Effector memory CD4-positive, alpha-beta T cell (primary cell): ENCODE measurements at places on chromosomes 2 and 18.

DNA sequence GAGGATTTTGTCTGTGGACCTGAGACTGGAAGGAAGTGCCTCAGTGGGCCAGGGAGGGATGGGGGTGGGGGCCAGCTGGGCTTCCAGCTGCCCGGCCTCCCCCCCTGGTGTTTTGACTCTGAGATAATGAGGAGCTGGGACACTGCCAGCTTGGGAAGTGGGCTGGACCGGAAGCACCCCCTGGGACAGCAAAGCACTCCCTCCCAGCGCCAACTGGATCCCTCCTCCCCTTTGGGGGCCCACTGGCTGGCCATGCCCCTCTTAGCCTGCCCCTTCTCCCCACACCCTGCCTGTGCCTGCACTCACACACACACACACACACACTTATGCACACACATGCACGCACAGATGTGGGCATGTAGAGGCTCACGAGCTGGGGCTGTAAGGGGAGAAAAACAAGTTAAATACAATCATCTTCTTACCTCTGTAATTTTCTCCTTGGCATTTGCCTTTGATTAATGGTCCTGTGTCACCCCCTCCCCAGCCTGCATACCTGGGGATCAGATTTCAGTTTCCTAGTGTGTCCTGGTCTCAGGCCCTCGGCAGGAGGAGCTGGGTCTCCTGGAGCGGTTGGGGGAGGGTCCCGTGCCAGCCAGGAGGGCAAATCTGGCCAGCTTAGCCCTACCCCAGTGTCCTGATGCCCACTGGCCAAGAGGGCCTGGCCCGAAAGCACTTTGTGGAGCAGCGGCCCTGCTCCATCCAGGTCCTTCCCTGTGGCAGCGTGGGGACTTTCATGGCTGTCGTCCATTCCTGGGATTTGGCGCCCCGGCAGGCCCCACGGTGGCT lies 3.6 kb downstream of the ITM2C start:
- no peak overlapping the region for H3K4me3 ChIP-seq
- peaks cover 35% of the 10 kb centered on the region for H3K4me1 ChIP-seq
- H3K27ac ChIP-seq: no peak overlapping the region
- DNase-seq: no peak

DNA sequence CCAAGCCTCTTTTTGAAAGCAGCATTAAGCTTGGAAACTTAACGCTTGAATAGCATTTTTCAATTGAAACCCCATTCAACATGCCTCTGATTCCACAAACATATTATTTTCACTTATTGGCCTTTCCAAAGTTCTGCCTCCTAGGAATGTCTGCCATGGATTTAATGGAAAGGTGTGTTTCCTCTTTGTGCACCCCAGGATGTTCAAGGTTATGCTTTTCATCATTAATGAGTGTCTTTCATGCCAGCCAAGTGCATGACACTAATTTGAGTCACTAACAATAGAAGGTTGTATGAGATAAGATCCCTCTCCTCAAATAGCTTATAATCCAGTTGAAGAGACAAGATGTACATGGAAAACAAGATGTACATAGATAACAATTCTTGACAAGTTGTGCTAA lies 84.7 kb downstream of the ALPK2 start:
- no peaks in the 10 kb centered on the region for H3K36me3 ChIP-seq
- no peaks in the 10 kb centered on the region for H3K27me3 ChIP-seq
- no peak for DNase-seq
- H3K27ac ChIP-seq: no peak overlapping the region

DNA sequence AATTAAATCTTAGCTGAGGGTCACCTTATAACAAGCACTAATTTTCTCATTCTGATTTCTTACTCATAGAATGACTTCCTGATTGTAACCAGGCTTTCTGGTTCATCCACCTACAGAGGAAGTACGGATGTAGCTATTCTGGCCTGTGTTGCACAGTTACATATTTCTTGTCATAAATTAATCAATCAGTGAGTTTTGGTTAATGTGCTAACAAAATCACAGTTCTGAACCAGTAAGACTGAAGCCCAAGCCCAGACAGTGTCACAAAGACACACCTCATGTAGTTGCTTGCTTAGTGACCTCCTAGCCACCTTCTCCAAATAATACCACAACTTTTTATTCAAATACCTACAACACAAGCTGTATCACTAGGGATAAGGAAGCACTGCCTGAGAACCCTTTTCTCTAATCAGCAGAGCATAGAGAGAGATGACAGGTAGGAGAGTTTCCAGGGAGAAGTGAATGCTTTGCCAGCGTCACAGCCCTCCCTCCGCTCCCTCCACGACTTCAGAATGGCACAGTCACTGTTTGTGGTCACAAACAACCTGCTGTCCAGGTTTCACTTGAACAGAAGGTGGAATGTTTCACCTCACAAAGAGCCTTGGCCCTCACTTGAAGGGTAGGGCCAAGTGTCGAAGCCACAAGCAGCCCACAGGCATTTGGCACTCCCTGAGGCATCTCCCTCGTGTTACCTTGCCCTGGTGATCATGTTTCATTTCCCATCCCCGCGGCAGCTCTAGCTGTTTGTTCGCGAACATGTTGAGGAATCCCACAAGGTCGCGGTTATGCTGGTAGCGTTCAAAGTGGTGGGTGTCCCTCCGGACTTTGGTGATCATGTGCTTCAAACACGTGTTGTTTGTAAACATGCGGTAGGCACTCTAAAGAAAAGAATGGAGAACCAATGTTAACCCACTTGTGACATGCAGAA lies 120.8 kb upstream of the STK17B start:
- peaks cover 17% of the 10 kb centered on the region for H3K4me1 ChIP-seq
- no peaks in the 10 kb centered on the region for H3K36me3 ChIP-seq
- no peak overlapping the region for H3K27ac ChIP-seq
- DNase-seq: no peak
- H3K27me3 ChIP-seq: no peaks in the 10 kb centered on the region

GRCh38 chr2:27208486-27209050 lies 3.3 kb upstream of the ATRAID start:
- H3K4me1 ChIP-seq: peaks cover 22% of the 10 kb centered on the region
- no peaks in the 10 kb centered on the region for H3K27me3 ChIP-seq
- no peak for DNase-seq
- H3K4me3 ChIP-seq: no peak overlapping the region

DNA sequence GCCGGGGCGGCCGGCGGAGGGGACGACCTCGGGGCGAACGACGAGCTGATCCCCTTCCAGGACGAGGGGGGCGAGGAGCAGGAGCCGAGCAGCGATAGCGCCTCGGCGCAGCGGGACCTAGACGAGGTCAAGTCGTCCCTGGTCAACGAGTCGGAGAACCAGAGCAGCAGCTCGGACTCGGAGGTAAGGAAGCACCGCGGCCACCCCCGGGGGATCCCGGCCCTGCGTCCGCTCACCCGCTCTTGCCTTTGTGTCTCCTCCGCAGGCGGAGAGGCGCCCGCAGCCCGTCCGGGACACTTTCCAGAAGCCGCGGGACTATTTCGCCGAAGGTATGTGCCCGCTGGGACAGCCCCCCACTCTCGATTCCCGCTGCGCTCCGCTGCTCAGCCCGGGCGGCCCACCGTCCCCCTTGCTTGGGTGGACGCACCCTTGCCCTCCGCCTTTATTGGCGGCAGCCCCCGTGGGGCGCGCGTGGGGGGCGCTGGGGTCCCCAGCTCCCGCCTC lies 611 bp downstream of the TCF7L1 start:
- H3K4me1 ChIP-seq: peaks cover 18% of the 10 kb centered on the region
- DNase-seq: no peak
- H3K36me3 ChIP-seq: no peaks in the 10 kb centered on the region
- H3K4me3 ChIP-seq: peak overlapping the region; percentile 39
- H3K27me3 ChIP-seq: peaks cover 35% of the 10 kb centered on the region

- no peak for DNase-seq
- H3K4me1 ChIP-seq: peaks cover 3% of the 10 kb centered on the region
- no peak overlapping the region for H3K27ac ChIP-seq
- H3K36me3 ChIP-seq: no peaks in the 10 kb centered on the region
- no peak overlapping the region for H3K4me3 ChIP-seq
Observed at GRCh38 chr2:101795033-101795432, 97.5 kb downstream of the MAP4K4 start.
